ENCODE measurements at places on chromosomes 16 and 17. TPM values are rescaled to one million over a fixed set of nuclear protein-coding genes. Genes with fewer than 3 reads are reported as not detected.

The KCNJ18 gene
- polyA plus RNA-seq, result not detected

The WDR90 gene
- 20.0 TPM for polyA plus RNA-seq

The CACNG1 gene
- 115 TPM for polyA plus RNA-seq

The TAC4 gene
- polyA plus RNA-seq, result 1.5 TPM

The ZNF205 gene
- 13.7 TPM for polyA plus RNA-seq

The APRT gene
- polyA plus RNA-seq, result 65.8 TPM

The RASD1 gene
- 5.0 TPM for polyA plus RNA-seq

The TBC1D3K gene
- not detected for polyA plus RNA-seq

The MSL1 gene
- 107 TPM for polyA plus RNA-seq

The ORAI3 gene
- 8.9 TPM for polyA plus RNA-seq

The CD300E gene
- 0.15 TPM for polyA plus RNA-seq

The KRTAP4-3 gene
- polyA plus RNA-seq, result not detected

The DNAH17 gene
- 2.5 TPM for polyA plus RNA-seq

The FOXN1 gene
- polyA plus RNA-seq, result 0.04 TPM

The NPIPA3 gene
- polyA plus RNA-seq, result 7.5 TPM

The EVPLL gene
- polyA plus RNA-seq, result not detected

The SLC5A2 gene
- 6.9 TPM for polyA plus RNA-seq

The STH gene
- not detected for polyA plus RNA-seq

The KRTAP1-5 gene
- not detected for polyA plus RNA-seq

The CDH8 gene
- polyA plus RNA-seq, result 2.5 TPM

The SMYD4 gene
- 6.0 TPM for polyA plus RNA-seq

The AGRP gene
- not detected for polyA plus RNA-seq

The AANAT gene
- polyA plus RNA-seq, result 0.34 TPM

The PITPNM3 gene
- 6.2 TPM for polyA plus RNA-seq

The PIEZO1 gene
- polyA plus RNA-seq, result 69.3 TPM

The UTS2R gene
- 7.5 TPM for polyA plus RNA-seq

The PRAC2 gene
- polyA plus RNA-seq, result not detected

The NACA2 gene
- 1.7 TPM for polyA plus RNA-seq

The TBC1D3H gene
- polyA plus RNA-seq, result not detected

The ZNF689 gene
- 7.0 TPM for polyA plus RNA-seq

The ABI3 gene
- polyA plus RNA-seq, result 5.9 TPM

The DHRS7C gene
- polyA plus RNA-seq, result 42.4 TPM

The CAMTA2 gene
- 24.9 TPM for polyA plus RNA-seq

The KRTAP9-8 gene
- not detected for polyA plus RNA-seq

The EVI2A gene
- 2.4 TPM for polyA plus RNA-seq

The MMP2 gene
- 359 TPM for polyA plus RNA-seq

The MFAP4 gene
- polyA plus RNA-seq, result 162 TPM

The BTBD17 gene
- not detected for polyA plus RNA-seq

The GPR179 gene
- 0.48 TPM for polyA plus RNA-seq

The KRT13 gene
- polyA plus RNA-seq, result 0.16 TPM

The SKAP1 gene
- polyA plus RNA-seq, result 0.42 TPM

The SDR42E2 gene
- polyA plus RNA-seq, result 0.04 TPM

The NLGN2 gene
- polyA plus RNA-seq, result 36.2 TPM

The PLEKHG4 gene
- 10.1 TPM for polyA plus RNA-seq

The KRT15 gene
- polyA plus RNA-seq, result 0.21 TPM

The MED9 gene
- 17.6 TPM for polyA plus RNA-seq

The MATCAP1 gene
- polyA plus RNA-seq, result 21.5 TPM

The ABCC11 gene
- polyA plus RNA-seq, result 0.12 TPM

The OR3A2 gene
- 0.26 TPM for polyA plus RNA-seq

The KRTAP9-4 gene
- not detected for polyA plus RNA-seq

The GAS7 gene
- 63.8 TPM for polyA plus RNA-seq

The C17orf100 gene
- 3.9 TPM for polyA plus RNA-seq

The CDRT4 gene
- polyA plus RNA-seq, result 4.7 TPM

The CDR2L gene
- 8.6 TPM for polyA plus RNA-seq

The TMEM186 gene
- polyA plus RNA-seq, result 10.6 TPM

The DCXR gene
- 44.6 TPM for polyA plus RNA-seq

The GAS2L2 gene
- polyA plus RNA-seq, result not detected

The DCTN5 gene
- 42.8 TPM for polyA plus RNA-seq
